CD4-positive, CD25-positive, alpha-beta regulatory T cell (primary cell): ENCODE measurements at places on chromosomes 7 and 10. TPM values are rescaled to one million over a fixed set of nuclear protein-coding genes. Genes with fewer than 3 reads are reported as not detected.

DNA sequence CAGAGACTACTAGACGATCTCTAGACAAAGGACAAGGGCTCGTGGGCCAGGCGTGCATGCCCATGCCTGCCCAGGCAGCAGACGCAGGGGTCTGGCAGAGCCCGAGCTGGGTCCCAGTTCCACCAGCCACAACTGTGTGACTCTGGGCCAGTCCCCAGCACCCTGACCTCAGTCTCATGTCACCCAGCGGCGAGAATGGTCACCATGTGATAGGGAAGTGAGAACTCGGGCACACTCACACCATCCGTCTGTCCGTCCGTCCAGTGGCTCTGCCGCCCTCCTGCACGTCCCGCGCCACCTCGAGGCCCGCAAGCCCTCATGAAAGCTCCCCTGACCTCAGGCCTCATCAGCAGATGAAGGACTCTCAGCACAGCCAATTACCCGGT is 280.0 kb downstream of the ELFN1 start:
- no peak overlapping the region for H3K4me3 ChIP-seq
- no peak overlapping the region for H3K27ac ChIP-seq
- H3K4me1 ChIP-seq, result peaks cover 19% of the 10 kb centered on the region
- H3K27me3 ChIP-seq, result no peaks in the 10 kb centered on the region
- DNase-seq, result no peak

DNA sequence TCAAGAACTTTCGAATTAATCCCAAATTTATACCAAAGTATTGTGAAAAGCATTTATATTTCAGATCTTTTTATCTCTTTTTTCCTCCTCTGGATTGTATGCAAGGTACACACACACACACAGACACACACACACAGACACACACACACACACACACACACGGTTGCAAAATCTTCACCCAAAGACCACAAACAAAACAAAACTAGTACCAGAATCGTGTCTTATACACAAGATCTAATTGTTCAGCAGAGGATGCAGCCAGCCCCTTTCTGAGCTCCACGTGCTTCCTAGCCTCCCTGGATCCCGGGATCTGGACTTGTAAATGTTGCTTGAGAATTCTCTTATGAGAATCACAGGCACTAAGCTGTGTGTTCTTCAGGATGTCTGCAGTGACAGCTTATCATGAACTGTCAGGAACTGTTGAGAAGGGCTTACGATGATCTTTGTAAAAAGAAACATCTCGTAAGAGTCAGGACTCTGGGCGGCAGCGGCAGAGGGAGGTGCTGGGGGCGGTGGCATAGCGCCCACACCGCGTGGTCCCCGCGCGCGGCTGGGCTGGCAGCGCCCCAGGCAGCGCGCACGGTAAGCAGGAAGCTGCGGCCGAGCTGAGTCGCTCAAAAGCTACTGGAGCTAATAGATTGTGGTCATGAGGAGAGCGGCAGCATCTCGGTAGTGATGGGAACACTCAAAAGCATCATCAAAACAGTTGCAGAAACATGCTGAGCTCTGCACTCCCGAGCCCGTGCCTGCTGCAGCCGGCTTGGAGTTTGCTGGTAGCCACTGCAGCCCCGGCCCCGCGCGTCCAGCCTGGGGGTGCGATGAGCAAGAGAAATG is 277.6 kb downstream of the GATA3 start:
- H3K4me1 ChIP-seq, result peaks cover 24% of the 10 kb centered on the region
- H3K27ac ChIP-seq, result peak overlapping the region; percentile 94
- H3K36me3 ChIP-seq, result no peaks in the 10 kb centered on the region
- peak overlapping the region; percentile 88 for H3K4me3 ChIP-seq

GRCh38 chr7:16880554-16880953 is 1.2 kb downstream of the AGR3 start:
- no peak overlapping the region for H3K4me3 ChIP-seq
- no peaks in the 10 kb centered on the region for H3K36me3 ChIP-seq
- no peak overlapping the region for H3K27ac ChIP-seq

DNA sequence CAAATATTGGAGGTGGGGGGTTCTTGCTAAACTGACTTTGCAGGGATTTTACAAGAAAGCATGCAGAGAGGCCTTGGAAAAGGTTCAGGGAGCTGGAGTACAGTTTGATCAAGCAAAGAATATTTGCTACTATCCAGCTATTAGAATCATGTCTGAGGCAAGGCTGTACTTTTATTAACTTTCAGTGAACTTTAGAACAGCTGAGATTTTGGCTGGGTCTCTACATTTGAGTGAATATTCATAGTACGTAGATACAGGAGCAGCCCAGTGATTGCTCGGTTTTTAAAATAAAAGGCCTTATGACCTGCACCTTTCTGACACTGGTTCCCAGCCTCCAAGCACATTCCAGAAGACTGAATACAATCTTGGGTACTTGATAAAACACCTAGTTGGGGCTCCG is 496.8 kb upstream of the AKR1E2 start:
- H3K27me3 ChIP-seq, result no peaks in the 10 kb centered on the region
- no peak overlapping the region for H3K27ac ChIP-seq
- H3K4me3 ChIP-seq, result no peak overlapping the region
- H3K36me3 ChIP-seq, result no peaks in the 10 kb centered on the region

DNA sequence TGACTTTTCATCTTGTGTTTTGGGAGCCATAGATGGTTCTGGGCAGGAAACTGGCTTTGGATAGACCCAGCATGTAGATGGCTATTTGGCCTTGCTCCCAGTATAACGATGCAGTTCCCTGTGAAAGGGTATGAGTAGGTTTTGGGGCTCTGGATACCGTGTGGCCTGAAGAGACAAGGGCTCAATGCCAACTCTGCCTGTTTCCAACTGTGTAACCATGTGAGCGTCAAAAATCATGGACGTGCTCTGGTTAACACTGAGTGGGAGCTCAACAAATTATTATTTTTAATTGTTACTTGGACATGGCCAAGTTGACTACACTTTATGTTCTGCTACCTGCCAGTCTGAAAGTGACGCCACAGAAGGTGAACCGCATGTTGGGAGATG is 41.8 kb downstream of the EGFR start:
- no peaks in the 10 kb centered on the region for H3K4me1 ChIP-seq
- no peak overlapping the region for H3K4me3 ChIP-seq
- H3K36me3 ChIP-seq, result no peaks in the 10 kb centered on the region
- no peak for DNase-seq
- H3K27me3 ChIP-seq, result peaks cover 7% of the 10 kb centered on the region
- no peak overlapping the region for H3K27ac ChIP-seq

DNA sequence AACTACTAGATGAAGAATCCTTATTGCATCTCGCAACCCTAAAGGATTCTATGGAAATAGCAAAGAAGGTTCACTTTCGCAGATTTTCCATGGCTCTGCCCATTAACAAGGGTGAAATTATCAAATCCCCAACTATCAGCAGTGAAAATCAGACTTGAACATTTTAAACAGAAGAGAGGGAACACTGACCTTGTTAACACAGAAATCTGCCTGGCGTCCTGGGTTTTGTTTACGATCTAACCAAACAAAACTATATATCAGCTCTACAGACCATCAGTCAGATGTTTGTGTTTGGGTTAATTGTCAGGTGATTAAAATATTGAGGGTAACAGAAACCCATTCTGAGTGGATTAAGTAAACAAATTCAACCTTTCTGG is 1.9 kb downstream of the CTTNBP2 start:
- peaks cover 4% of the 10 kb centered on the region for H3K4me1 ChIP-seq
- H3K36me3 ChIP-seq, result no peaks in the 10 kb centered on the region
- no peak overlapping the region for H3K27ac ChIP-seq
- no peak overlapping the region for H3K4me3 ChIP-seq

GRCh38 chr7:2934211-2934731 is 90.2 kb upstream of the GNA12 start:
- no peak overlapping the region for H3K27ac ChIP-seq
- H3K4me1 ChIP-seq, result no peaks in the 10 kb centered on the region
- H3K27me3 ChIP-seq, result no peaks in the 10 kb centered on the region
- no peak overlapping the region for H3K4me3 ChIP-seq
- H3K36me3 ChIP-seq, result peaks cover 80% of the 10 kb centered on the region
- no peak for DNase-seq

DNA sequence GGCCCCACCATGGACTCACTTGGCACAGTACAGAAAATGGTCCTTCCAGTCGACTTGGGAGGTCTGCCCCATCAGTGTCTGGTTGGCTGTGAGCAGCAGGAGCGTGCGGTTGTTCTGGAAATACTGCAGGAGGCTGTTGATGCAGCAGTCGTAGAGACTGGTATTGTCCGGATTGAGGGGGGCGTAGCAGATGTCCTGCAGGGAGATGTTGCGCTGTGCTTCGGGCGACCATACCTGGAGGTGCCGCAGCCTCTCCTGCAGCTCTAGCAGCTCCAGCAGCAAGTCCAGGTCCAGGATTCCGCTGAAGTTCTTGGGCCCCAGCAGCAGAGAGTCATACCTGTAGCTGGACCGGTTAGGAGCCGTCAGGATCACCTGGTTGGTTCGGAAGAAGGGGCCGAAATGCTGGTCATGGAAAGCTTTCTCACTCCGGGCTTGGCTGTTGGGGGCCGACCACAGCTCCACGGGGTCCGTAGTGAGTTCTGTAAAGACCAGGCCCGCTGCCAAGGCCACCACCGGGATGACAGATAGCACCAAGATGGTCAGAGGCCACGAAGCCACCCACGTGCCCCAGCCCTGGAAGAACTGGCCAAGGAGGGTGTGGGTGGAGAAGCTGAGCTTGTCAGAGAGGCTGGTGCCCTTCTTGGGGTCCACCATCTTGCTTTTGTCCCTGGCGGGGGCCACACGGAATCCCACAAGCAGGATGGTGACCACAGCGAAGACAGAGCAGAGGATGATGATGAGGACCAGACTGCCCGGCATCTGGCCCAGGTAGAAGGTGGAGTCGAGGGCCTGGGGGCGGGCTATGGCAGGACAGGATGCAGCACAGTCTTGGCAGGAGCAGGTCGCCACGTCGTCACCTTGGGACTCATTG is 2.1 kb downstream of the NPC1L1 start:
- no peaks in the 10 kb centered on the region for H3K4me1 ChIP-seq
- no peak for DNase-seq
- H3K36me3 ChIP-seq, result no peaks in the 10 kb centered on the region
- no peak overlapping the region for H3K4me3 ChIP-seq
- H3K27ac ChIP-seq, result no peak overlapping the region

Gene CHST15
- polyA plus RNA-seq, result 0.47 TPM

DNA sequence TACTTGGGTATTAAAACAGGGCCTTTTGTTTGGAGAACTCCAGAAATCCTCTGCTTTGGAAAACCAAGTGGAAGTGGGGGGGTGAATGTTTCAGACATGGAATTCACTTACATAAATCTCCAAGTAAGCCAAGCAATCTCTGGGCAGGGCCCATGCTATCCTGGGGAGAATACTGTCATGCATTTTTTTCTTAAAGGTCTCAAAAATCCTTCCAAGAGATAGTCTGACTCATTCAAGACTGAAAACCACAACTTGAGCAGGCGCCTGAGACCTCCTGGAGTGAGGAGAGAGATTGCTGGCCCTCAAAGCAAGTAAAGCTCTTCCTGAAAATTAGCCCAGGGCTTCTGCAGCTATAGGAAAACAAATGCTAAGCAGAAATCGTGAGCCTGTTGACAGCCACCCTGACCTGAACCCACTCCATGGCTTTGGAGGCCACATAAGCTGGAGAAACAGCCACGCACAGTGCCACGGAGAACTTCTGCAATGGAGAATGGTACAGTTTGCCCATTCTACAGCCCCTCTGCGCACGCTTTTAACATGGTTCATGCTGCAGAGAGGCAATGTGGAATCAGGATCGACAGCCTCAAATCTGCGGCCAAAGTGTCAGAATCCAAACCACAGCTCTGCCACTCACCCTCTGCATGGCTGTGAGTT is 203.1 kb upstream of the AUTS2 start:
- no peak overlapping the region for H3K27ac ChIP-seq
- H3K4me1 ChIP-seq, result no peaks in the 10 kb centered on the region
- no peak overlapping the region for H3K4me3 ChIP-seq
- no peaks in the 10 kb centered on the region for H3K36me3 ChIP-seq
- H3K27me3 ChIP-seq, result no peaks in the 10 kb centered on the region

DNA sequence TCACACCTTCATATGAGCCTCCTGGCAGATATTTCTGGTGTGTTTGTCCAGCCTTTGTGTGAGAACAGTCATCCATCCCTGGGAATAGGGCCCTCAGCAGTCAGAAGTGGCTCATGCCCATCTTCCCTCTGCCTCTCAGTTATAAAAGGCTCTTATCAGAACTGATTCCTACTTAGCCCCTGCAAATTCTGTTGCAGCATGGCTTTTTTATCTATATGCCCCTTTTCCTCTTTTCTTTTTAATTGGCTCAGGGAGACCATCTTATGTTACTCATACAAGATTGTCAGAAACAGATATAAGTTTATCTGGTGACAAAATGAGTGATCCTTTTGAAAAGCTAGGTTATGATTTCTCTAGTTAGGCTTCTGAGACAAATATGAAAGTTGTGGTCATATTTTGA is 194.1 kb downstream of the CREB5 start:
- H3K4me3 ChIP-seq, result no peak overlapping the region
- H3K27ac ChIP-seq, result no peak overlapping the region
- no peaks in the 10 kb centered on the region for H3K36me3 ChIP-seq
- DNase-seq, result no peak
- no peaks in the 10 kb centered on the region for H3K4me1 ChIP-seq

Gene HOXA2
- not detected for polyA plus RNA-seq

GRCh38 chr10:3671386-3671955 is 113.5 kb downstream of the KLF6 start:
- no peak for DNase-seq
- no peak overlapping the region for H3K27ac ChIP-seq
- H3K36me3 ChIP-seq, result no peaks in the 10 kb centered on the region
- peaks cover 29% of the 10 kb centered on the region for H3K4me1 ChIP-seq
- no peak overlapping the region for H3K4me3 ChIP-seq
- no peaks in the 10 kb centered on the region for H3K27me3 ChIP-seq

DNA sequence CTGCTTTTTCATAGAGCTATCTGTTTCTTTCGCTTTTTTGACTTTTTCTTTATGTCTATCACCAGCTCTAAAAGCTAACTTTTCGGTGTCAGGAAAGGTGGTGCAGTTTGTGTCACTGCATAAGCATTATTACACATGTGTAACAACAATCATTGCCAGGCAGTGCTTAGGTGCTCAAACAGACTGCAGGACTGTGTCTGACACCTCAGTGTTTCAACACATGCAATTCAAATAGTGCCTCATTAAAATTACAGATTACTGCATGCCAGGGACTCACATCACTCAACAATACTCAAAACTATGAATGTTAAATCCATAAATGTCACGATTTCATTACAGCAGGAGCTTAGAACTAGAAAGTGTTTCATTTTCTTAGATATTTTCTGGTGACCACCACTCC is 265.3 kb upstream of the SMIM30 start:
- no peaks in the 10 kb centered on the region for H3K36me3 ChIP-seq
- H3K27ac ChIP-seq, result no peak overlapping the region
- no peaks in the 10 kb centered on the region for H3K4me1 ChIP-seq
- no peaks in the 10 kb centered on the region for H3K27me3 ChIP-seq
- no peak for DNase-seq

GRCh38 chr10:116719804-116720203 is 22.6 kb downstream of the HSPA12A start:
- H3K36me3 ChIP-seq, result no peaks in the 10 kb centered on the region
- no peak for DNase-seq
- peaks cover 20% of the 10 kb centered on the region for H3K4me1 ChIP-seq
- H3K27me3 ChIP-seq, result peaks cover 3% of the 10 kb centered on the region
- H3K4me3 ChIP-seq, result no peak overlapping the region

DNA sequence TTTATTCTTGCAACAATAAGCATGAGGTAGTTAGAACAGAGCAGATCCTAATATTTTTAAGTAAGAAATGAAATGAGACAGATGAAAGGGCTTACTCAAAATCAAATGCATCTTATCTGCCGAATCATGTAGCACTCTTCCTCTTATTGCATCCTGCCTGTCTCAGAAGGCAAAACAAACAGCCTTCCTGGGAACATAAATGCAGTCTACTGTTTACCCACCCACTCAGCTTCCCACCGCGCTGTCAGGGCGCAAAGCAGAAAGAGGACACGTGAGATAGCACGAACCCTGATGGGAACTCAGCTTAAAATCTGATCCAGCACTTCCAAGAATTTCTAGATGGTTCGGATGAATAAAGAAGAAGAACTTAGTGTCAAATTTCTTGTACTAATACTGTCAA is 114.4 kb upstream of the CDK1 start:
- H3K4me3 ChIP-seq, result no peak overlapping the region
- H3K27me3 ChIP-seq, result no peaks in the 10 kb centered on the region
- no peaks in the 10 kb centered on the region for H3K36me3 ChIP-seq
- H3K4me1 ChIP-seq, result no peaks in the 10 kb centered on the region
